ENCODE measurements at places on chromosomes 1 and 21. TPM values are rescaled to one million over a fixed set of nuclear protein-coding genes. Genes with fewer than 3 reads are reported as not detected.
A peak's percentile ranks its signal among the peaks of the same experiment; 100 is the strongest.

GRCh38 chr1:29264773-29265389, 28.6 kb downstream of the PTPRU start:
- no peaks in the 10 kb centered on the region for H3K36me3 ChIP-seq
- H3K27ac ChIP-seq: no peak overlapping the region

GRCh38 chr1:109547463-109548320, 723 bp upstream of the GNAI3 start:
- H3K4me3 ChIP-seq: peak overlapping the region; percentile 99
- H3K4me1 ChIP-seq: peaks cover 51% of the 10 kb centered on the region
- no peaks in the 10 kb centered on the region for H3K36me3 ChIP-seq
- H3K27me3 ChIP-seq: no peaks in the 10 kb centered on the region
- no peak for DNase-seq
- H3K27ac ChIP-seq: peak overlapping the region; percentile 97

DNA sequence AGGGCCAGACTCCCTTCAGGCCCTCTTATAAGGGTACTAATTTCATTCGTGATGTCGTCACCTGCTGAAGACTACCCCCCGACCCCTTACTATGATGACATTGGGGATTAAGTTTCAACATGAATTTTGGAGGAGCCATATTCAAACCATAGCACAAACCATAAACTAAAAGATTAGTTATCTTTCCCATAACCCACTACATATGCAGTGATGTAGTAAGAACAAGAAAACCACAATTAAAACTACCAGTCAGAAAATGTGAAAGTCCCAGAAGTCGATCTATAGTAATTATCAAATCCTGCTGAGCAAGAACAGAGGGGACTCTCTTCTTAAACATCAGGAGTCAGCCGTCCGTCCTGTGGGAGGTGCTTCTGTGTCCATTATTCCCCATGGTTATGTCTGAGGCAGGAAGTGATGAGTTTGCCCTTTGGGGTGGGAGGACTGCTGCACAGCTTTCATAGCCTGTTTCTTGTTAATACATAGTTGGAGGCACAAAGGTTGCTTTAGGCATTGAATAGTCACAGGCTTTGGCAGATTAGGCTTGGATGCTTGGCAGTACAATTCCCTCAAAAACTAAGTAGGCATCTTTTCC, 35.9 kb upstream of the PTGFRN start:
- H3K27me3 ChIP-seq: no peaks in the 10 kb centered on the region
- H3K36me3 ChIP-seq: no peaks in the 10 kb centered on the region
- H3K4me3 ChIP-seq: no peak overlapping the region
- no peak overlapping the region for H3K27ac ChIP-seq

GRCh38 chr1:33005117-33005837, 31.4 kb downstream of the AK2 start:
- no peak for DNase-seq
- H3K4me1 ChIP-seq: no peaks in the 10 kb centered on the region
- peaks cover 15% of the 10 kb centered on the region for H3K36me3 ChIP-seq
- no peak overlapping the region for H3K4me3 ChIP-seq

- no peaks in the 10 kb centered on the region for H3K27me3 ChIP-seq
- no peaks in the 10 kb centered on the region for H3K4me1 ChIP-seq
- H3K36me3 ChIP-seq: no peaks in the 10 kb centered on the region
- no peak overlapping the region for H3K27ac ChIP-seq
Measured at GRCh38 chr1:198118134-198118533, 38.7 kb upstream of the NEK7 start.

- H3K27ac ChIP-seq: no peak overlapping the region
- no peak overlapping the region for H3K4me3 ChIP-seq
- H3K27me3 ChIP-seq: no peaks in the 10 kb centered on the region
- DNase-seq: peak; percentile 28
- no peaks in the 10 kb centered on the region for H3K4me1 ChIP-seq
- H3K36me3 ChIP-seq: no peaks in the 10 kb centered on the region
Measured at GRCh38 chr1:57623791-57624538, 200.1 kb upstream of the DAB1 start.

GRCh38 chr1:173249349-173249748, 42.2 kb upstream of the TNFSF4 start:
- DNase-seq: no peak
- H3K27ac ChIP-seq: no peak overlapping the region
- no peaks in the 10 kb centered on the region for H3K27me3 ChIP-seq
- H3K36me3 ChIP-seq: no peaks in the 10 kb centered on the region
- H3K4me3 ChIP-seq: no peak overlapping the region
- H3K4me1 ChIP-seq: no peaks in the 10 kb centered on the region

DNA sequence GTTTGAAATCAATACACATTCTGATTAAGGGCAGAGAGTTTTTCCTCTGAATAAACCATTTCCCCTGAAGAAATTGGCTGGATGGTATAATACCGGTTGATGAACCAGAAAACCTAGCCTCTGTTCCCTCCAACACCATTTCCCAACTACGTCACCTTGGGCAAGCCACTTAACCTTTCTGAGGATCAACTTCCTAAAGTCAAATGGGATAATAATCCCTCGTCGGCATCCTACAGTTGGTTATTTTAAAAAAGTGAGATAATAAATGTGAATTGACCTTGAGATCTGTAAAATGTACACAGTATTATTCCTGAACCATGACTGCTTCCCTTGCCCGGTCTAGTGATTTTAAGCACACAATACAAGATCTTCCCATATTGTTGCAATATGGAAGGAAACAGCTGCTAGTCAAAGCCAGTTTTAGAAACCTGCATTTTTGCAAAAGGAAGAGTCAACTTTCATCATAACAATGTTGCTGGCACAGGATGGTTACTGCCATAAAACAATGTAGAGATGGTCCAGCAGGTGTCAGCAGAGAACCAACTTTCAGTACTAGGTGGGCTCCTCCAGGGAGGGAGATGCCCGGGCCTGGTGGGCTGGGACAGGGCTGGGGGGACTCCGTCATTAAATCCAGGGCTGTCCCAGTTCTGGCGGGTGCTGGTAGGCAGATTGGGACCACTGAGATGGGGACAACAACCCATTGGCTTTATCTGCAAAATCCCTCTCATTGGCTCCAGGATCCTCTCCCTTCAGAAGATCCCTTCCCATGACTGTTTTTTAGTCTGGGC, 5.2 kb upstream of the HLX start:
- no peak overlapping the region for H3K27ac ChIP-seq
- no peak overlapping the region for H3K4me3 ChIP-seq
- no peaks in the 10 kb centered on the region for H3K36me3 ChIP-seq
- H3K4me1 ChIP-seq: peaks cover 13% of the 10 kb centered on the region
- no peak for DNase-seq

DNA sequence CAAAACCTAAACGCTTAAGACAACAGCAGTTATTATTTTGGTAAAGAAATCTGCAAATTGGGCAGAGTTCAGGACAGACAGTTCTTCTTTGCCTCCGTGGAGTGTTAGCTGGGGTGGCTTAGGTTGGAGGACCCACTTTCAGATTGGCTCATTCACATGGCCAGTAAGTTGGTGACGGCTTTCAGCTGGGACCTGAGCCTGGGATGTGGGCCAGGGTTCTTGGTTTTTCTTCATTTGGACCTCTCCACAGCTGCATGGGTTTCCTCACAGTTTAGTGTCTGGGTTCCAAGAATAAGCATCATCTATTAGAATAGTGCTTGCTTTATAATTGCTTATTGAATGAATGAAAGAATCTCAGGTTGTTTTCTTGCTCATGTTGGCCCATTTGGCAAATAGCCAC, 72.2 kb downstream of the ATF6 start:
- no peaks in the 10 kb centered on the region for H3K4me1 ChIP-seq

- no peaks in the 10 kb centered on the region for H3K27me3 ChIP-seq
- peaks cover 65% of the 10 kb centered on the region for H3K4me1 ChIP-seq
- H3K27ac ChIP-seq: peak overlapping the region; percentile 96
- H3K36me3 ChIP-seq: peaks cover 28% of the 10 kb centered on the region
Measured at GRCh38 chr1:234605399-234605982, 4.5 kb downstream of the IRF2BP2 start.

Gene WNT2B
- total RNA-seq: 0.91 TPM
